ENCODE measurements at places on chromosomes 6 and 20.

DNA sequence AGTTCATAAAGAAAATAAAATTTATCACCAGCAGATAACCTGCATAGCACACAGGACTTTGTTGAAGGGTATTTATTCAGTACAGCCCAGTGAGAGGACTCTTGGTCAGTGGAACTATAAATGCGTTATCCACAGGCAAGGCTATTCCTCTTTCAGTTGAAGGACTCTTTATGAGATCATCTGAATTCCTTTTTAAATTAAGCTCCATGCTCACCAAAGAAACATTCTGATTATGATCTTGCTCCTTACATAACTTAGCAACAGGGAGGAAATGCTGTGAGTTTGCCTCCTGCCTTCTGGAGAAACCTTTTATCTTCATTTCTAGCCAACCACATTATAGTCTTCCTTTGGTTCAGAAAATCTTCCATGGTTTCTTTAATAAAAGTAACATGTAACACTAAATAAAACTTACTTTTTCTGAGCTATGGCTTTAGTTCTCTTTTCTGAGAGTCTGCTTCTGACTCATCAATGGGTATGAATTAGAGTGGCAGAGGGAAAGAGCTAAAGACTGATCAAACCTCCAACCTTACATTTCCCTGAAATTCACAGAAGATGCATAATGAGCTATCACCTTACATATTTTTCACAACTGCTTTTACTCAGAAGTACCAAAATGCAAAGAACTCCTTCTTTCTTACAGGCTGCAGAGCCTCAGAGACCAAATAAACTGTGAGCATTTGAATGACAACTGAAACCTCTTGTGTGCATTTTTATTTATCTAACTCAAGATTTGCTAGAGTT is 267.2 kb downstream of the ADGRG6 start:
- no peak for DNase-seq

GRCh38 chr6:128238225-128238624 is 282.2 kb downstream of the PTPRK start:
- DNase-seq = no peak

- DNase-seq = no peak
Measured at GRCh38 chr6:5181510-5182317, 79.0 kb downstream of the LYRM4 start.

GRCh38 chr20:40718214-40718977 is 29.4 kb upstream of the MAFB start:
- DNase-seq = no peak

GRCh38 chr6:91509711-91510110 is 922.8 kb upstream of the MAP3K7 start:
- DNase-seq = no peak

DNA sequence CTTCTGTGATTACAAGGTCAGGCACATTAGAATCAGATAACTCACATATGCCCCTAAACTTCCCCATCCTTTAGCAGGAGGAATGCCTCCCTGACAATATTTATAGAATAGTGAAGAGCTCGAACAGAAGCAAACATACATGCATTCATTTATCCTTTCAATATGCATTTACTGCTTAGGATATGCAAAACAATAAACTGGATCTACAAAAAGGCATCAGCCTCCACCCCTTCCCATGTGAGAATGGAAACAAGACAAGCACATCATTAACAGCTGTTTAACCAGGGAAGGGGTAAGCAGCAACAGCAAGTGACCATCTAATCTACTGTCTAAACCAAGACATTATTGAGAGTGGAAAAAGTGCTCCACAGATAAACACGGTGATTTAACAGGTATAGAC is 107.6 kb downstream of the MBOAT1 start:
- DNase-seq = no peak

GRCh38 chr6:30227242-30227722 is 14.1 kb upstream of the TRIM26 start:
- DNase-seq = no peak

- DNase-seq = no peak
Measured at GRCh38 chr6:14386263-14386662, 268.7 kb downstream of the CD83 start.

GRCh38 chr6:149012040-149012545 is 265.3 kb downstream of the UST start:
- DNase-seq = no peak

DNA sequence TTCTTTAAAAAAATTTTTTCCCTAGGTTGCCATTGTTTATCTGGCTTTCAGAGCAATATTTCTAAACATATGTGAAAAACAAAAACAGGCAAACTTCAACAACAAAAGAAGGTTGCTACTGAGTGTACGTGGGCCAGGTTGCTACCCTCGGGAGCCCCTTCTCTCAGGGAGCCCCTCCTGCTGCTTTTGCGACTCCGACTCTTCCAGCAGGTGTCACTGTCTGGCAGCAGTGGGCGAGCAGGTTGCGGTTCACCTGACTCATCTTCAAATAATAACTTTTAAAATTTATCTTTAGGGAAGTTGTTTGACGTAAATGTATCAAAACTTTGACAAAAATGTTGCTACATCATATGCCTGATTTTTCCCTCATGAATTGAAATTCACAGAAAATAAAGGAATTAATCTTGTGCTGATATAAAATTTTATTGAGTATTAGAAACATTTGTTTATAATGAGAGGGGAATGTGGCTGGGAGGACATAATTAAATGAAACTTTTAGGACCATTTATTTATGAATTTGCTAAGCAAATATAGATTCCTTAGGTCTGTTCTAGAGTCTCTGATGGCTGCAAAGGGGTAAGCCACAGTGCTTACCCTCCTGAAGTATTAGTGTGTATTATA is 138.8 kb downstream of the HIVEP1 start:
- peak; percentile 49 for DNase-seq

DNA sequence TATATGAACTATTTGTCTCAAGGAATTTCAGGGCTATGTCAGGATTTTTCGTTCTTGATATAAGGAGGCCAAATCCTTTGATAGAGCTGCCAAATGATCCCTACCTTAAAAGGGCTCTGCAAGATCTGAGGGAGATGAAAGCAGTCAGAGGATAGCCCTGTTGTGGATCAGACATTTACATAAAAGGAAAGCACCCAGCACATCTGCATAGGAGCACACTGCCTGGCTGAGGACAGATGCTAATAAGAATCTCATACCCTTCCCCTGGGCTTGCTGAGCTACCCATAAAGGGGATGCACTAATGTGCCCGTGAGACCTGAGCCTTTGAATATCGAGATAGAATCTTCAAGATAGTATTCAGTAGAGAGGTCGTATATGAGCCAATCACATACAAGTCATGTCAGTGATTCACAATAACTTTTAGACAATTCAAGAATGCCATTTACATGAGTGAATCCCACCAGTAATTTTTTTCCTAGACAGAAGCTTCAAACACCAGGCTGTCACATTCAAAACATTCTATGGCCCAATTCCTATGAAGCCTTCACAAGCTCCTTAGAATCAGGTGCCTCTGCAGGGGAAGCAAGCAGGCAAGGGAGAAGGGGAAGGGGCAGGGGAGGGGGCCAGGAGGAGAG is 71.1 kb downstream of the STMND1 start:
- no peak for DNase-seq

DNA sequence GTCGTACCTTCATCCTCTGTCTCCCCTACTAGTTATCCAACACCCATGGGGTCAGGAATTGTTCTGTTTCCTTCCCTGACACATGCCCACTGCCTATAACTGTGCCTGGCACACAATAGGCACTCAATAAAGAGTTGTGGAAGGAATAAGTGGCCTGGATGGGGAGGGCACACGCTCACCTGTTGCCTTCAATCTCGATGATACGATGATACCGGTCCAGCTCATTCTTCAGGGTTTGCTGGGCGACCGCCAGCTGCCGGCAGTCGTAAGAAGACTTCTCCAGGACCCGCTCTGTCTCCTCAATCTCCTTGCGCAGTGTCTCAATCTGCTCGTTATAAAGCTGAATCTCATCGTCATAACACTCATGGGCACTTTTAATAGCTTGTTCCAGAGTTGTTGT is 32.5 kb downstream of the BFSP1 start:
- DNase-seq = no peak

DNA sequence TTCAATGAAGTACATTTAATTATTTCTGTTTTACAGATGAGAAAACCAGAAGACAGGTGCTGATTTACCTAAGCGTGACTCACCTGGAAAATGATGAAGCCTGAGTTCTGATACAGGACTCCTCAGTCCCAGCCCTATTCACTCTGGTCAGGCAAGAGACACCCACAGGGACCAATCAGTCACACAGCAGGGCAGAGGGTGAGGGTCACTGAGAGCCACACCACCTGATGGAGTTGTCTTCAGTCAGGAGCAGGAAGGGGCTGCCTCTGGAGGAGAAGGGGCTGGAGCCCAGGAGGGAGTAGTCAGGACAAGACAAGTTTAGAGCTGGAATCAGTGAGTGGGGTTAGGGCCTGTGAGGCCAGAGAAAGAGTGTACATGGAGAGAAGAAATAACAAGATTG is 251.2 kb upstream of the MOCS1 start:
- no peak for DNase-seq

GRCh38 chr20:63782051-63782471 is 42.5 kb downstream of the SLC2A4RG start:
- DNase-seq = peak; percentile 85

- DNase-seq = no peak
Measured at GRCh38 chr6:105400501-105400900, 2.4 kb downstream of the PREP start.

- DNase-seq = no peak
Measured at GRCh38 chr6:14125346-14125745, 7.8 kb downstream of the CD83 start.

GRCh38 chr6:155223646-155224451 is 40.0 kb upstream of the CLDN20 start:
- DNase-seq = peak; percentile 52

- no peak for DNase-seq
Measured at GRCh38 chr20:22492497-22492896, 91.9 kb downstream of the FOXA2 start.

GRCh38 chr6:49333345-49334125 is 129.5 kb downstream of the MMUT start:
- DNase-seq = no peak

DNA sequence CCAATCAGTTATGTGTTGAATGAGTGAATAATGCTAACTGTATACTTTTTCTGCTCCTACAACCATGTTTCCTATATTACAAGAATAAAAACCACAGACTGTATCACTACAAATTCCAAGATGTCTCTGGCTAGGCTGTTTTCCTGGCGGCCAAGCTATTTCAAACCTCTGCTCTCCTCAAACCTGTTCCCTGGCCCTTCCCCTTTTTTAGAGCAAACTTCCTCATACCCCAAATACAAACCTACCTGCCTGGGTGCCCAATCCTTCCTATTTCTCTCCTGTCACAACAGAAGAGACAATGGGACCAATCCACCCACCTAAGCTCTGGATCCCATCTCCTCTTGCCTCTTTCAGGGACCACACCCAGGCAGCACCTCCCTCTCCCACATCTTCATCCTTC is 7.5 kb downstream of the TOMM34 start:
- DNase-seq = no peak

- DNase-seq = no peak
Measured at GRCh38 chr20:60986506-60987156, 265.4 kb upstream of the CDH4 start.

- no peak for DNase-seq
Measured at GRCh38 chr20:37198932-37199660, 19.7 kb upstream of the MROH8 start.

- no peak for DNase-seq
Measured at GRCh38 chr20:22063753-22064152, 358.3 kb downstream of the PAX1 start.

- peak; percentile 87 for DNase-seq
Measured at GRCh38 chr6:30744054-30744805, at the start of gene IER3. TSS of gene IER3 (minus strand) at chr6:30744547. CDS start at chr6:30744518, 29 bp downstream.

- DNase-seq = peak; percentile 92
Measured at GRCh38 chr6:41560431-41561192, 14.4 kb downstream of the FOXP4 start.

GRCh38 chr6:98648211-98648914 is 186.0 kb upstream of the POU3F2 start:
- no peak for DNase-seq

DNA sequence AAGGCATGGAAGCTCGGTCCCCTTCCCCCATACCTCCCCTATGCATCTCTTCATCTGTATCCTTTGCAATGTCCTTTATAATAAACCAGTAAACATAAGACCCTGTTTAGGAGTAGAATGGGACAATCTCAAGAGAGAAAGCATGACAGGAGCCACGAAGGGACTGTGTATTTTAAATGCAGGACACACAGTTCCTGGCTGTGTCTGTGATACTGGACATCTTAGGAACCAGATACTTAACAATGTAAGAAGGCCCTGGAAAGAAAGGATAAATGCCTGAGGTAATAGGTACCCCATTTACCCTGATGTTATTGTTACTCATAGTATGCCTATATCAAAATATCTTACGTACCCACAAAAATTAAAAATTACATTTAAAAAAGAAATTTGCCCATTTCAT is 36.6 kb downstream of the NUDT3 start:
- no peak for DNase-seq

- DNase-seq = no peak
Measured at GRCh38 chr6:152048921-152049320, 241.4 kb downstream of the ESR1 start.

Data from CD4-positive, alpha-beta T cell treated with Interleukin-10 for 1 hour (primary cell).